ENCODE measurements at places on chromosomes 7 and 10.

DNA sequence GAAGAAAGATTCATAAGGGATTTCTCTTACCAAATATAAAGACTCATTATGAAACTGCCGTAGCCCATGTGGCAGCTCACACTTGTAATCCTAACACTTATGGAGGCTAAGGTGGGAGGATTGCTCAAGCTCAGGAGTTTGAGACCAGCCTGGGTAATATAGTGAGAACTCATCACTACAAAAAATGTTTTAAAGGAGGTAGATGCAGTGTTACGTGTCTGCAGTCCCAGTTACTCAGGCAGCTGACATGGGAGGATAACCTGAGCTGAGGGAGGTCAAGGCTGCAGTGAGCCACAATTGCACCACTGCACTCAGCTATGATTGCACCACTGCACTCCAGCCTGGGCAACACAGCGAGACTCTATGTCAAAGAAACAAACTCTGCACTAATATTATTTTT lies 18.1 kb upstream of the DNA2 start:
- no peak for DNase-seq

GRCh38 chr7:101667399-101667798 lies 38.3 kb upstream of the MYL10 start:
- DNase-seq: no peak

GRCh38 chr10:85642082-85642420 lies 724.5 kb downstream of the GRID1 start:
- no peak for DNase-seq

DNA sequence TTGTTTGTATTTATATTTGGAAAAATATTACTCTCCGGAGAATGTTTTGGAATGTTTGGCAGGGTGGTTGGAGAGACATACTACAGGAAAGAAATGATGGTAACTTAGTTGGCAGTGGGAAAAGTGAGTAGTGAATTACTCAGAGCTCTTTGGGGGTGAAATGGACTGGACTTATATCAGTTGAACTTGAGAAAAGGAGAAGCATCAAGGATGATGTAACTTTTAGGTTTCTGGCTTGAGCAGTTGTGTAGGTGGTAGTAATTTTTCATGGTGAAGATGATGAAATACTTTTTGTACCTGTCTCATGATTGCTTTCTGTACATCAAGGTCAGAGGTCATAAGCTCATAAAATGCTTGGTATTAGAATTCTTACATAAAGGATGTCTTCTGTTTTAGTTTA lies 617.2 kb downstream of the AUTS2 start:
- no peak for DNase-seq

- DNase-seq: no peak
Measured at GRCh38 chr7:35860664-35861063, 59.8 kb downstream of the SEPTIN7 start.

GRCh38 chr7:107312418-107312817 lies 143.6 kb downstream of the HBP1 start:
- DNase-seq: no peak

DNA sequence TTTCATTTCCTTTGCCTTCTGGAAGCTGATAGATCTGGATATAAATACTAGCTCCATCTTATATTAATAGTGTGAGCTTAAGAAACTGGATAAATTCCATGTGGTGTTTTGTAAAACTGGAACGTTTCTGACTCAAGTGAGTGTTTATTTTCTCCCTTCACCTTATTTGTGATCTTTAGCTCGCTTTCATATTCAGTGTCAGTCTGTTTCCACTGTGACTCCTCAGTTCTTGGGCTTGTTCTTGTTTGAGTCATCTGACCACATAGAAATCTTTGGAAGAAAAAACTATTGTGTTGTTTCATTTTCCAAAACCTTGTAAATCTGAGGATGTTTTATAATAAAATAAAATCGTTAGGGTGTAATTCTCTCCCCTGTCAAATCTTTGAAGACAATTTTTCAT lies 186.4 kb downstream of the POLR1F start:
- no peak for DNase-seq

DNA sequence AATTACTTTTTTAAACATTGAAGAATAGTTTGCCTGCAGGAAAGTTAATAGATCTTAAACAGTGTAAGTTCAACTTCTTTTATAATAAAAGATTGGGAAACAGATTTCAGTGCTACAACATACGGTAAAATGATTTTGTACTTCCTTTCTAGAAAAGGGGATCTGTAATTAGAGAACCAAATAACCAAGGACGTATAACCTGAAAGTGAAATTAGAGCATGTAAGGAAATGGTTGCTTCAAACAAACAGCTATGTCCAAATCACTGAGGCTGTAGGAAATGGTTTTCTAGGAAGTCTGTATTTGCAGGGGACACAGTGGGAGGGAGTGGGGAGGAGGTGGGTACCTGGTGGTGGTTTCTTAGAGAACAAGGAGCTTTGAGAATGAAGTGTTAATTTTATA lies 57.9 kb upstream of the EXOC6 start:
- no peak for DNase-seq

DNA sequence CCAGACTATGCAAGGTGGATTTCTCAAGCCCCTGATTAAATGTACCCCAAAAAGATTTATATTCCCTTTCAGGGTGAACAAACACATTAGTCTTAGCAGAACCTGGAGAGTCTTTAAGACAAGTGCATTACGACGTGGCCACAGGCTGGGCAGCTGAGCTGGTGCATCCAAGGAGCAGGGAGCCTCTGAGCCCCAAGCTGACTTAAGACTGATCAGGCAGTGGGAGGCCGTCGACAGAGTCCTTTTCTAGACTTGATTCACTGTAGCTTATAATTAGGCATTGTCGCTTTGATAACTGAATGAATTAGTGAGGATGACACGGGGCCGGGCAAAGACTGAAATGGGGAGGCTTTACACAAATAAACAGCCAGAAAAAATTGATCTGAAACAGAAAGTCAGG lies 353.2 kb downstream of the GPAM start:
- DNase-seq: no peak

GRCh38 chr7:38465956-38466355 lies 165.2 kb downstream of the AMPH start:
- no peak for DNase-seq

DNA sequence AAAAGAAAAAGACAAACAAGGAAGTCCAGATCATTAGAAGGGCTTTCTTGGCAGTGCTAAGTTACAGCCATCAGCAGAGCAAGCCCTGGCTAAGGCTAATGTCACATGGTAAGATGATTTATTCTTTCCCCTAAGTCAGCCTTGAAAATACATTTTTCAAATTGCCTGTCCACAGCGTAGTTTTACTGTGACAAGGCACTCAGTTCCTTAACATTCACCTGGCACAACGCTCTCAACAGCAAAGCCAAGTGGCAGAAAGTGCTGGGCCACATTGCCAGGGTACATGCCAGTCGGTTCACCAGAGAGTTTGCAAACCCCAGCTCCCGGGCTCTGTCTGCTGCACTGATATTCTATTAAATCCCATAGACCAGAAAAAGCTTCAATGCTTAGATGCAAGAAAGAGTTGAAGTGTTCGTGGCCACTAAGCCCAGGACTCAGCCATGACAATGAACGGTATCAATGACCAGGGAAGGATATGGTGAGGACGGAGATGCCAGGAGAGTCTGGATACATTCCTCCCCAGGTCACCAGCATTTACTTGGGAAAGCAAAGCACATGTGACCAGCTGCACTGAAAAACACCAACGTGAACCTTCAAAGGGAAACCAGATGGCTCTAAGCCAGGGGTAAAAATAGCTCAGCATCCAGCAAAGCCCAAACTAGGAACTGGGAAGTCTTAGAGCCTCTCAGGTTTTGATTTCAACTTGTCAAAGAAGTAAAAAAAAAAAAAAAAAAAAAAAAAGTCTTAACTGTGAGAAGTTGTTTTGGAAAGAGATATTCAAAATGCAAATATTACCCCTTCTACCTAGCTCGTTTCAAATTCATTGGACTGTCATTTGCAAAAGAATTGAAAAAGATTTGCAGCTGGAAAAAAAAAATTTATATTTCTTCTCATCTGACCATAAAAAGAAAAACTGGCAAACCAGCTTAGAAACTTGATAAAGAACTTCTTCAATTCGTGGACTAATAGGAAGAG lies 23.9 kb upstream of the MPP7 start:
- DNase-seq: no peak

GRCh38 chr7:117091721-117092120 lies 138.4 kb downstream of the ST7 start:
- DNase-seq: no peak

DNA sequence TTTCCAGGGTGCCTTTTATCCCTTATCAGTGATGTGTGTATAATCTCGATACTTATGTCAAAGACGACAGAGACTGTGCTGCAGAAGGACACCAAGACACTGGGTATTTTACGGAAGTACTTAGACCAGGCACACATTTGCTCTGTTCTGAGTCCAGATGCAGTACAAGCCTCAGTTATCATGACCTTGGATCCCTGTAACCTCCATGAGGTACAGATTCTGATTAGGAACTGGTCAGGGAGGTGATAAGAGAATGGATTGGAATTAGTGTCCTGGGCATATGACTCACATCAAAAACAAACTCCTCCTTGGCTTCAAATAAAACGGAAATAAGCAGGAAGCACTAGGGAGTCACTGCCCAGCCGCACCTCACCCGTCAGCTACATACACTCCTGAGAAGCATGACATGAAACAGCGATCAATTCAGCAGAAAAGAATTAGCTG lies 146.5 kb downstream of the SFMBT2 start:
- DNase-seq: no peak

DNA sequence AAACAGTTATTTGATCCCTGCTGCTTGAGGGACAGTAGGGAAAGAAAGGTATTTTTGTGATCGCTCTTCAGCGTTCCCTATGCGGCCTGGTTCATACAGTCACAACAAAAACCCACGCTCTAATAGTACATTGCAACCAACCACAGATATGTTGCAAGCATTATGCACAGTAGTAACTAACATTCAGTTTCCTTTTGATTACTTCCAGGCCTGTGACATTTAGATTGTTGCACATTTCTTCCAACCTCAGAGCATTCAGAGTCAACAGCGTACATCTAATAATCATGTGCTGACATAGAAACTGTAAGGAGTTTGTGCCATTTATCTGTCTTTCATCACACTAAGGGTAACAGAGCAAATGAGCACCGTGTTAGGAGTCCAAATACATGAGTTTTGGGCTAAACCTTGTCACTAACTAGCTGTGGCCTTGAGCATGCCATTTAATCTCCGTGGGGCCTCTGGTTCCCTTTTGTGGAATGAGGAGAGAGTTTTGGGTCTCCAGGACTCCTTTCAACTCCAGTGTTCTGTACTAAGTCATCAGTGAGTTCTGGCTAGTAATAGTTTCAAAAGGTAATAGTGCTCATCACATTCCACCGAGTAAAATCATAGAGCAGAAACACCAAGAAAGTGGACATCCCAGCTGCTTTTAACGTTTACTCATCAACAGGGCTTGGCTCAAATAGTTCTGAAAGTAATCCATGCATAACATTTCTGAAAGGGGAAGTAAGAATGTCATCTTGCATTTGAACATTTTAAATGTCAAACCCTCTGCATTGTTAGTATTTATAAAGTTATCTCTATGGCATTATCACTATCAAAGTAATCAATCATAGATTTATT lies 99.0 kb upstream of the FZD1 start:
- no peak for DNase-seq

DNA sequence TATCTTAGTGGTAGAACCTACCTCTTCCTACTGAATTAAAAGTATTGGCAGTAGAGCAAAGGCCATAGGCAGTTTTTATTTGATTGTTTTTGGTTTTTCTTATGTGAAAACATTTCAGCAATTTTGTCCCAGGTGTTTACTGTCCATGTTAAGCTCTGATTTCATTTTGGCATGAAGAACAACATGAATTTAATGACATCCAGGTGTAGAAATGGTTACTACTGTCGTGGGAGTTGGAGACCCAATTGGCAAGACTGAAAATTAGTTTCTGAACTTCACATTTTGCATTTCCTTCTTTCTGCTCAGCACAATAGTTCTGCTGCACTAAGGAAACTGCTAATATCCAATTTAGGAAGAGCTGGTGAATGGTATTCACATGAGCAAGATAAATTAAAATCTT lies 38.0 kb upstream of the TMEM196 start:
- no peak for DNase-seq

DNA sequence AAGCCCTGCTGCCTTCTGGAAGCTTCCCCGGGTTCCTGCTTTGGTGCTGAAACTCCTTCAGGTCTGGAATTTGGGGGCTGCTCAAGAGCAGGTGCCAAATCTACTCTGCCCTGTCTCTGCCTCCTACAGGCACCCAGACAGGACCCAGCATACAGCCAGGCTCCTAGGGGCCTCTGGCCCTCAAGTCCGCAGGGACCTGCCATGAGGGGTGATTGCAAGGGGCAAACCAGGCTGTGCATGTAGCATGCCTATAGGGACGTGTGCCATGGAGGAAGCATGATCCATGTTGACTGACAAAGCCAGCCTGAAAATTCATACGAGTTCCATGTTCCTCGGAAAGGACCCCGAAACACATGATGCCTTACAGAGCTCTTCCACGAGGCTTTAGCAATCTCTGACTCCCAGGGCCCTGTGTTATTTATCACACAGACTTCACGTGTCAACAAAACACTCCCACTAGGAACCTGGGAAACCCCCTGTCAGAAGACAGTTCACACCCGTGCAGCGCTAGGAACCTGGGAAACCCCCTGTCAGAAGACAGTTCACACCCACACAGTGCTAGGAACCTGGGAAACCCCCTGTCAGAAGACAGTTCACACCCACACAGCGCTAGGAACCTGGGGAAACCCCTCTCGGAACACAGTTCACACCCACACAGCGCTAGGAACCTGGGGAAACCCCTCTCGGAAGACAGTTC lies 75.3 kb upstream of the DNAAF5 start:
- no peak for DNase-seq

- no peak for DNase-seq
Measured at GRCh38 chr10:75466001-75466400, 34.6 kb downstream of the LRMDA start.

DNA sequence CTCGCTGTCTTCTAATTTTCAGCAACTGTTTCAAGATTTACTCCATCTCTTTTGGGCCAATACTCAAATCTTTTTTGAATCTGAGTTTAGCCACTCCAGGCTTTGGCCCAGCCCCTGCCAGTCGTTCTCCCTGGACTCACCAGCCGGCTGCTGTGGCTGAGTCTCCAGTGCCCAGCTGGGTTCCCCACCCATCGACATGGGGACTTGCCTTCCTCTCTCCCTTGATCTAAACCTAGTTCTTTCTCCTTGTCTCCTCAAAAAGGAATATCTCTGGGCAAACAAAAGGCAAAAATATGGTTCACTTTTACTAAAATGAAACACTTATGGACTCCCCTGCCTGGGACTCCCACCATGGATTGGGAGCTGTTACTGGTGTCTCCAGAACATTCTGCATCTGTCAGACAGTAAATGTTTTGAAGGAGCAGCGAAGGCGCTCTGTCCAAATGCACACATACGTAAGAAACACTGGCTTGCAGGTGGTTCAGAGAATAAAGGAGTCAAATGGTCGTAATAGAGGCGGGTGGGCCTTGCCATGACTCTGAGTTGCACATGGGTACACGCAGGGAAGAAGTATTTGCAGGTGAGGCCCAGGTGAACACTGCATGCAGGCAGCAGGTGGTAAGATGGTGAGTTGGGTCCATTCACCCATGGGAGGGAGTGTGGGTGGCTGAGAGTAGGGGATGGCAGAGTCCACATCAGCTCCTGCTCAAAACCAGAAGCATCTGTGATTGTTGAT lies 35.5 kb upstream of the HABP2 start:
- no peak for DNase-seq

- DNase-seq: no peak
Measured at GRCh38 chr7:112937651-112938415, 147.6 kb upstream of the TMEM168 start.
